ENCODE measurements at places on chromosomes 2 and 18.

- no peak for DNase-seq
Measured at GRCh38 chr18:28637897-28638296, 461.0 kb upstream of the CDH2 start.

GRCh38 chr2:234373060-234373459 lies 123.8 kb downstream of the ARL4C start:
- peak; percentile 22 for DNase-seq

GRCh38 chr18:61653823-61654551 lies 238.8 kb downstream of the RNF152 start:
- DNase-seq, result no peak

GRCh38 chr2:101199251-101199791 lies 48.1 kb upstream of the TBC1D8 start:
- no peak for DNase-seq

DNA sequence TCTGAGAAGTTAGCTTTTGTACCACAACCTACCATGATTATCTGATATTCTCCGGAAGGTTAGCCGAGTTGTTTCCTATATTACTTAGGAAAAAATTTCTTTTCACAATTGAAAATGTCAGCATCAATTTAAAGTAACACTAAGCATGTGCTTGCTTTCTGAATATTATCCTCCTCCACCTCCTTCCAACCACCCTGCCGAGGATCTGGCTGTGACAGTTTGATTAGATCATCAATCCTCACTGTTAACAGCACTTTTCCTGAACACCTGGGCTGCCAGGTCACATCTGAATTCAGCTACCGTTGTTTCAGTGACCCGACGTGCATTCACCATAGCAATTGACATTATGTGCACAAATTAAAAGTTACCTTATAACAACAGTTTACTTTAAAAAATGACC lies 207.0 kb downstream of the ZNF407 start:
- DNase-seq, result no peak

DNA sequence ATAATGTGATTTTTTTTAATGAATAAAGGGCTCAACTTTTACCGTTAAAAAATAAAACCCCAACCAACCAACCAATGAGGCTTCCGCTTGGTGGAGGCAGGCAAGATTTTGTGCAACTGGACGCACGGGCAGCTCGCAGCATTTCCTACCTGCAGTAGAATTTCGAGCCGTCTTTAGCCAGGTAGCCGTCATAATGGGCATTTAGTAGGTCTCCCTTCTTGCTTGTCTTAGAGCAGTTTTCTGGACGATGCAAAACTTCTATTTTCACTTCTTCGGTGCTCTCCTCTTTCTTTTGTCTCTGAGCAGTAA lies 316 bp downstream of the FKBP7 start:
- DNase-seq, result no peak

- DNase-seq, result no peak
Measured at GRCh38 chr2:11546072-11546471, 12.2 kb downstream of the GREB1 start.

GRCh38 chr2:115779085-115779632 lies 1336.7 kb downstream of the DPP10 start:
- no peak for DNase-seq

- no peak for DNase-seq
Measured at GRCh38 chr18:50072146-50072545, 122.8 kb downstream of the MYO5B start.

GRCh38 chr2:79980116-79980515 lies 324.4 kb downstream of the LRRTM1 start:
- DNase-seq, result no peak
